ENCODE measurements at places on chromosomes 6 and 20.

DNA sequence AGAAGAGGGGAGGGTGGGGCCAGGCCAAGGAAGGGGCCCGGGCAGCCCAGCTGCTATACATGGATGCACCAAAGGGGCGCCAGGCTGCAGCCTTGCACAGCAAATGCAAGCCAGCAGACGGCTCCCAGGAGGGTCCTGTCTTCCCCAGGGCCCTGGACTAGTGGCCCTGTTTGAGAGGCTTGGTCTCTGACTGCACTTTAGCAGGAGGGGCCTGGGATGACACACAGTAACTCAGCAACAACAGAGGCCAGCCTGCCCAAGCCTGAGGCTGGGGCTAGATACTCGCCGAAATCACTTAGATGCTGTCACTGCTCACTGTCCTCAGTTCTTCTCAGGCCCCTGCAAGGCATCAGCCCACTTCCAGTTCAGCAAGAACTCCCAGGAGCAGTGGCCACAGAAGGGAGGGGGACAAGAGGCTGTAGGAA lies 73.5 kb downstream of the TRAM2 start:
- DNase-seq = no peak

DNA sequence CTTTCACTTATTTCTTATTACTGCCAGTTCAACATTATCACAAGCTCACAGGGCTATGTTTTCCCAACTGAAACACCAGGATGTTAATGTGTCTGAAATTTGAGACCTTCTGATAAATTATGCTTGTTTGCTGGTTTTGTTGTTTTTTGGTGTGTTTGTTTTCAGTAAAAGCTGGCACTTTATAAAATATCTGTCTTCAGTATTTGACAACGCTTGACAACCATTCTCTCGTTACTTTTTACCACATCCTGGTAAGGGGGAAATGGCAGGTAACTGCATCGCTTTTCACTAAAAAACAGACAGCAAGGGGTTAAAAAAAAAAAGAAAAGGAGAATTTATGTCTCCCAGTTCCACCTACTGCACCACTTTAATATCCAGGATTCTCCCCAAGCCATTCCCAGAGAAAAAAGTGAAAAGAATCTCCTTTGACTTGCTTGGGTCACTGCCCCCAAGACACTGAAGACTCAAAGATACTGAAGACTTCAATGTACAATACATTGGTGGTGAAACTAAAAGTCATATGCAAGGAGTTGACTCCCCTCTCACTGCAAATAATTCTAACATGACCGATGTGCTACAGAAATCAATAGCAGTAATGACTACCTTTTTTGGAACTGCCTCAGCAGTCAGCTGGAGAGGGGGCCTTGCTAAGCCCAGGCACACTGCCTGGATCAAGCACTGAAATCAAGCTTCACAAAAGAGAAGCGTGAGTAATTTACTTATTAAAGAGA lies 88.9 kb downstream of the HIVEP2 start:
- no peak for DNase-seq

DNA sequence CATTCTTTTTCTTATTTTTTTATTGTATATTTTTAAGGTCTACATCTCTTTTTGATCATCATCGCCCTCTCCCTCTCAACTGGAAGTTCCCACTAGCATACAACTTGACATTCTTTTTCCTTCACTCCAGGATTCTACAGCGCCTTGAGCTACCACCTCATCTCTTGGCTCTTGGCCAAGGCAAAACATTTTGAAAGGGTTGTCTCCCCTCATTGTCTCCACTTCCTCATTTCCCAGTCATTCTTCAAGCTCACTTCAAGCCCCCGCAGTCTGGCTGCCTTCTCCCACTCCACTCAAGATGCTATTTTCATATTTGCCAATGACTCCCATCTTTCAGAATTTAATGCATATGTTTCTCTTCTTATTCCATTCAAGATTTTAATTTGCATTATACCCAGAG lies 63.0 kb downstream of the OPN5 start:
- DNase-seq = no peak

DNA sequence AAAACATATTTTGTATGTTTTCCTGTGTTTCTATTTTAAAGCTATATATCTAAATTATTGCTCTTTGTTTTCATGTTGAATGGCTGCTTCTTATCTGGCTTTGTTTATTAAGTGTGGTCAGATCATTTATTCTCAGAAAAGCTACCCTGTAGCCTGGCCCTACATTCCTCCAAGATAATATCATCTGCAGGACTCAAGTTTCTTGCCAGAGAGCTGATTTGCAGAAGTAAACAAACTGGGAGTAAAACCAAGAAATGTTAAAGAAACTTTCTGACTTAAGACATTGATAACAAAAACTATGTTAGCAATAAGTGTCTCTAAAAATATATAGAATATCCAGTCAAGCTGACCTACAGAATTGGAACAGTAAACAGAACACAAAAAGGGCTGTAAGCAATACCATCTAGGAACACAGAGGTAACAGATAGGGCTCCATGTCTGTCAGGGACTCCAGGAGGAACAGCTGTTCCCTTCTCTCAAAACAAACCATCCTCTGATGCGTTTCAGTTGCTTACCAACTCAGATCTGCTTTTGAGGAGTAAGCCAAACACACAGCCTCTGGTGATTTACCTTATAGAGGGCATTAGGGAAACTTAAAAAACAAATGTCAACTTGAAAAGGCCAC lies 17.5 kb upstream of the CEP85L start:
- no peak for DNase-seq

GRCh38 chr6:152858141-152858540 lies 107.5 kb downstream of the VIP start:
- DNase-seq = no peak

Data from urinary bladder (tissue), 4 donors.